Activated CD4-positive, alpha-beta T cell treated with anti-CD3 and anti-CD28 coated beads, Interleukin-2, amount 10 ng/mL, durations not matched to agents 7 days and 5 days (primary cell): ENCODE measurements at places on chromosomes 5 and 9. TPM values are rescaled to one million over a fixed set of nuclear protein-coding genes. Genes with fewer than 3 reads are reported as not detected.

Gene TUSC1
- total RNA-seq: 0.42 TPM

DNA sequence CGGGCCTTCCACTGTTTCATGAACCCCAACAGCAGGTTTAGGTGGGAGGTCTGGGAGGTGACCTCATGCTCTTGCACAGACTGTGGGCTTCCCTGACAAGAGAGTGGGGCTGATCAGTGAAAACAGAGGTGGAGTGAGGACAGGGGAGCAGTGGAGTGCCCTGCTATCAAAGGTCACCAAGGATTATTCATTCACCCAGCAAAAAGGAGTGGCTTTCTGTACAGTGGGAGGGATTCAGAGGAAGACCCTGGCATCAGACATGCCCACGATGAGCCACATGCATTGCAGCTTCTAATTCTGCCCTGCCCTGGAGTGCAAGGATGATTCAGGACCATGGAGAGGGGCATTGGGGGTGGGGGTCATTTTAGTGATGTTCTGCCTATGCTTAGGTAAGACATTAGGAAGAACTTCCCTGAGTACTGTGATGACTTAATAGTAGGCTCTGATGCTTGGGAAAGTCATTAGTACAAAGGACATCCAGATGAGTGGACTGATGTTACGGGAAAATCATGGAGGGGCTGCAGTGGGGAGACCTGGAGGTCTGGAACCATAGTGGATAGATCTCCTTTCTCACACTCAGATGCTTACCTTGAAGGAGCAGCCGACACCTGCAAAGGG is 12.8 kb downstream of the TRAF1 start:
- DNase-seq: no peak

DNA sequence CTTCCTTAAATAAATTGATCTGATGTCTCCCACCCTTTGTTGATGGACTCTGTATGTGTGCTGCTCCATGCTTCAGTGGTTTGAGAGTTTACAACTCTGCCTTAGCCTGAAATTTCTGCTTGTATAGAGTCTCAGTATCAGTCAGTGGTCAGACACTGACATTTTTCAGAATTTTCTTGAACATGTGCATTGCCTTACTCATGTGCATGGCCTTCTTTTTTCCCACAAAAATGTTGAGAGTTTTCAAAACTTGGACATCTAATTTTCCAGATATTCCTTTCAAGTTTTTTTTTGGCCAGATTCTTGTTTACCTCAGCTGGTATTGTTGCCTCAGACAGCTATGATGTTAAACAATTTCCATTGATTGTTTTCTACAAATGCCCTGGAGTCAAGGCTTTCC is 427.1 kb upstream of the CHD1 start:
- DNase-seq: no peak

DNA sequence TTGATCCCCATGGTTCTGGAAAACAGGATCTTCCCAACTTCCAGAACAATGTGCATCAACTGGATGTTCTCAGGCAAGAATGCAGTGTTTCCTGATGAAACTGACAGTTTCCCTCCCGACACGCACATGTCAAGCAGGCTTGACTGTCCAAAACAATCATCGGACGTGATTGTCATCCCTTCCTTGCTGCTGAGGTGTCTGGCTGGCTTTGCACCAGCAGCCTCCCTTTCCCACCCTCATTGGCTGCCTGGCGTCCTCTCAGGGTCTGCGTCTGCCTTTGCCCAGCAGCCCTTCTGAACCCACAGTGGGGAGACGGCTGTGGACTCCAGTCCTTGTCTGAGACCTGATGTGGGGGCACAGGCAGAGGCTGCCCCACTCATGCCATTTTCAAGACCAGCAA is 110.8 kb downstream of the MARCHF3 start:
- no peak for DNase-seq

- DNase-seq: no peak
Measured at GRCh38 chr9:116716438-116716837, 29.3 kb downstream of the TRIM32 start.
